ENCODE measurements at places on chromosomes 7 and 10. TPM values are rescaled to one million over a fixed set of nuclear protein-coding genes. Genes with fewer than 3 reads are reported as not detected.

The CARD11 gene
- 43.1 TPM for total RNA-seq

The RP9 gene
- 21.2 TPM for total RNA-seq

The GIMAP6 gene
- total RNA-seq: not detected

The RTKN2 gene
- total RNA-seq: 10.0 TPM

The CALY gene
- 3.6 TPM for total RNA-seq

The AMPH gene
- total RNA-seq: 2.0 TPM

The CD36 gene
- 32.2 TPM for total RNA-seq

The OR13A1 gene
- 0.14 TPM for total RNA-seq

The INHBA gene
- 29.3 TPM for total RNA-seq

GRCh38 chr10:71551970-71552369, 155.2 kb downstream of the CDH23 start:
- H3K4me1 ChIP-seq: peaks cover 21% of the 10 kb centered on the region
- H3K27me3 ChIP-seq: peaks cover 4% of the 10 kb centered on the region
- no peaks in the 10 kb centered on the region for H3K36me3 ChIP-seq
- no peak overlapping the region for H3K4me3 ChIP-seq
- DNase-seq: no peak

GRCh38 chr10:86545101-86545500, 23.5 kb upstream of the WAPL start:
- H3K4me1 ChIP-seq: no peaks in the 10 kb centered on the region
- no peak for DNase-seq
- no peak overlapping the region for H3K4me3 ChIP-seq
- no peak overlapping the region for H3K27ac ChIP-seq
- H3K27me3 ChIP-seq: peaks cover 3% of the 10 kb centered on the region

DNA sequence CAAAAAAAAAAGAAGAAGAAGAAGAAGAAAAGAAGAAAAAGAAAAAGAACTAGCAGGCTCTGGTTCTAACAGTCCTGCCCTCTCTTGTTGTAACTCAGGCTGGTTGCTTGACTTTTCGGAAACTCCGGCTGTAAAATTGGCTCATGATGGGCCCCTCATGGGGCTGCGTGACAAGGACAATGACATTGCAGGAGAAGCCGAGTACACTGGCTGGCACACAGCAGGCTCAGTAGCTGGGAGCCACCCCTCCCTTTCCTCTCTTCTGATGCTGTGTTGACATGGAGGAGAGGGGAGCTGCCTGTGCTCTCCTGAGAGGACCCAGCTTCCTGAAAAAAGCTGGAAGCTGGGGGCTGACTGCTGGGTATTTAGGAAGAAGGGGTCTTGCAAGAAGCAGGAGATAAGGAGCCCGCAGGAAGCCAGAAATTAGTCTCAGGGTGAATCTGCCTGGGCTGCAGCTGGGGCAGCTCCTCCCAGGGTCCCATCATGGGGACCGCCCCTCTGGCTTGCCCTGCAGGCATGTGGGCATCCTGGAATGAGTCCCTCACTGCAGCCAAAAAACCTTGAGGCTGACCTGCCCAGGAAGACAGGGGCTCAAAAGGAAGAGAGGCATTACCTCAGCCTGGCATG, 14.6 kb upstream of the GPR26 start:
- no peak overlapping the region for H3K4me3 ChIP-seq
- no peaks in the 10 kb centered on the region for H3K4me1 ChIP-seq
- peak; percentile 56 for DNase-seq
- H3K27me3 ChIP-seq: peaks cover 48% of the 10 kb centered on the region
- no peak overlapping the region for H3K27ac ChIP-seq

- DNase-seq: no peak
- no peaks in the 10 kb centered on the region for H3K36me3 ChIP-seq
- no peak overlapping the region for H3K27ac ChIP-seq
- peaks cover 10% of the 10 kb centered on the region for H3K27me3 ChIP-seq
- no peaks in the 10 kb centered on the region for H3K4me1 ChIP-seq
- H3K4me3 ChIP-seq: no peak overlapping the region
Observed at GRCh38 chr7:132451161-132451560, 125.1 kb downstream of the PLXNA4 start.

DNA sequence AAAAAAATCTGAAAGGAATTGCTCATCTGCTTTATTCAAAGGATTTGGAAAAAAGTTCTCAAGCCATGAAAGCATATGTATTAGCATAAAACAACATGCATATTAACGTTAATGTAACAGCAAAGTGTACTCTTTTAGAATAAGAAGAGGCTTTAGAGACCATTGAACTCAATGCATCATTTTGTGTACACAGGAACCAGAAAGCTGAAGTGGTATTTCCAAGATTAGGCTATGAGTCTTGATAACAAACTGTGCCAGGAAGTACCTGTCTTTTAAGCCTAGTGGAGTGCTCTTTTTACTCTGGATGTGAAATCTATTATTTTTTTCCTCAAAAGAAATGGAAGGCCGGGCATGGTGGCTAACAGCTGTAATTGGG, 164.2 kb downstream of the THSD7A start:
- no peak overlapping the region for H3K4me3 ChIP-seq
- H3K36me3 ChIP-seq: no peaks in the 10 kb centered on the region
- H3K4me1 ChIP-seq: peaks cover 5% of the 10 kb centered on the region
- H3K27ac ChIP-seq: no peak overlapping the region
- no peak for DNase-seq
- H3K27me3 ChIP-seq: no peaks in the 10 kb centered on the region

- DNase-seq: no peak
- H3K27me3 ChIP-seq: no peaks in the 10 kb centered on the region
- peaks cover 14% of the 10 kb centered on the region for H3K4me1 ChIP-seq
- peaks cover 3% of the 10 kb centered on the region for H3K36me3 ChIP-seq
- H3K27ac ChIP-seq: peak overlapping the region; percentile 31
Observed at GRCh38 chr10:103739039-103739764, 116.2 kb downstream of the SH3PXD2A start.

GRCh38 chr7:66304536-66304935, 99.4 kb downstream of the TPST1 start:
- H3K27ac ChIP-seq: no peak overlapping the region
- DNase-seq: no peak
- H3K27me3 ChIP-seq: no peaks in the 10 kb centered on the region

GRCh38 chr7:128281605-128282380, 40.7 kb downstream of the LEP start:
- no peak overlapping the region for H3K27ac ChIP-seq
- H3K4me3 ChIP-seq: no peak overlapping the region
- H3K4me1 ChIP-seq: peaks cover 4% of the 10 kb centered on the region
- no peak for DNase-seq
- H3K27me3 ChIP-seq: no peaks in the 10 kb centered on the region

- no peak overlapping the region for H3K27ac ChIP-seq
- H3K36me3 ChIP-seq: no peaks in the 10 kb centered on the region
- peaks cover 44% of the 10 kb centered on the region for H3K27me3 ChIP-seq
- H3K4me3 ChIP-seq: peak overlapping the region; percentile 76
Observed at GRCh38 chr7:522071-522950, 2.7 kb upstream of the PDGFA start.

DNA sequence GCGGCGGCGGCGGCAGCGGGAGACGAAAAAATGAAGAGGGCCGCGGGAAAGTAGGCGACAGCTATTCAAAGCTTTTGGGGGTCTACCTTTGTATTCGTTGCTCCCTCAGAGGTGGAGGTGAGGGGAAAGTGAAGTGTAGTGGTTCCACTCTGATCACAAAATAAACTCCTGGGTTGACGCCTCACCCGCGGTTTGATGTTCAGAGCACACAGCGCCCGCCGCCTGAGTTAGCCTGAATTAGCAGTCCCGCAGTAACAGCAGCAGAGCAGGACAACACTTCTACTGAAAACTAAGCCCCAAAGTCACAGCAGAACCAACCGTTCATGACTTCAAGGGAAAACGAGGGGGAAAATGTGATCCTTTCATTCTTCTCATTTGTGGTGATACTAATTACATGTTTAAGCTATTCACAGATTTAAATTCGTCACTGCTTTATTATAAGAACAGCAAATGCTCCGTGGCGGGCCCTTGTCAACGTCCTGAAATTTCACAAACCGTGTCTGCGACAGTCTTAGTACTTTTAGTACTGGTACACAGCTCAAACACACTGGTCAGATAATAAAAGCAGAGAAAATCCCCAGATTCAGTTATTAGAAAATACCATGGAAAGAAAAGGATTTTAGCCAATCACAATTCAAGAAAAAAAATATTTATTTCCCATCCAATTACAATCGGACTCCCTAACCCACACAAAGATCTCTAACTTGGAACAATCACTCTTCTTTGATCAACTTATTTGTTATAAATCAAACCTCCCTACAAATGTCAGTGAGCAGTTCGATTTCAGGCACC, 563 bp upstream of the JMJD1C start:
- peak overlapping the region; percentile 98 for H3K4me3 ChIP-seq
- no peak for DNase-seq
- no peaks in the 10 kb centered on the region for H3K36me3 ChIP-seq
- H3K27ac ChIP-seq: peak overlapping the region; percentile 95

DNA sequence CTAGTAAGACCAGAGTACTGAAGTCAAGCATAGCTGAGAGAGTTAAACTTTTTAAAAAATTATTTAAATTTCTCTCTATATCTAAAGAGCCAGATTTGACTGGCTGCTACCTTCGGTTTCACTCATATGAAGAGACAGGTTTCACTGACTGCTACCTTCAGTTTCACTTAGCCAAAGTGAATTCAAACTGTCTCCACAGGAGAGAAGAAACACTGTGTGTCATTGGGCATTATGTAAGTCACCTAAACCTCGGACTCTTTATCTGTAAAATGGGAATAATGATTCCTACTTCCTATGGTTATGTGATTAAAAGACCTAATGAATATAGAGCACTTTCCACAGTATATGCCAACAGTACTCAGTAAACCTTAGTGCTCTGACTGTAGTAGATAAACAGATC, 41.6 kb upstream of the MET start:
- DNase-seq: no peak
- no peak overlapping the region for H3K27ac ChIP-seq
- H3K27me3 ChIP-seq: peaks cover 3% of the 10 kb centered on the region
- H3K4me1 ChIP-seq: peaks cover 22% of the 10 kb centered on the region

GRCh38 chr7:11135573-11135972, 161.9 kb downstream of the PHF14 start:
- H3K36me3 ChIP-seq: peaks cover 17% of the 10 kb centered on the region
- no peaks in the 10 kb centered on the region for H3K4me1 ChIP-seq
- H3K27me3 ChIP-seq: no peaks in the 10 kb centered on the region
- no peak overlapping the region for H3K4me3 ChIP-seq

- peaks cover 53% of the 10 kb centered on the region for H3K4me1 ChIP-seq
- peaks cover 15% of the 10 kb centered on the region for H3K36me3 ChIP-seq
- no peaks in the 10 kb centered on the region for H3K27me3 ChIP-seq
- no peak for DNase-seq
- no peak overlapping the region for H3K4me3 ChIP-seq
Observed at GRCh38 chr10:102764470-102765161, 20.9 kb downstream of the WBP1L start.

GRCh38 chr10:49508249-49508648, 30.7 kb downstream of the ERCC6 start:
- H3K4me3 ChIP-seq: no peak overlapping the region
- peaks cover 11% of the 10 kb centered on the region for H3K36me3 ChIP-seq
- no peaks in the 10 kb centered on the region for H3K27me3 ChIP-seq
- H3K27ac ChIP-seq: no peak overlapping the region
- DNase-seq: no peak
- no peaks in the 10 kb centered on the region for H3K4me1 ChIP-seq

- no peaks in the 10 kb centered on the region for H3K36me3 ChIP-seq
- DNase-seq: no peak
- H3K27ac ChIP-seq: no peak overlapping the region
- H3K4me3 ChIP-seq: no peak overlapping the region
- no peaks in the 10 kb centered on the region for H3K27me3 ChIP-seq
Observed at GRCh38 chr10:71268247-71268691, 50.8 kb upstream of the SLC29A3 start.

DNA sequence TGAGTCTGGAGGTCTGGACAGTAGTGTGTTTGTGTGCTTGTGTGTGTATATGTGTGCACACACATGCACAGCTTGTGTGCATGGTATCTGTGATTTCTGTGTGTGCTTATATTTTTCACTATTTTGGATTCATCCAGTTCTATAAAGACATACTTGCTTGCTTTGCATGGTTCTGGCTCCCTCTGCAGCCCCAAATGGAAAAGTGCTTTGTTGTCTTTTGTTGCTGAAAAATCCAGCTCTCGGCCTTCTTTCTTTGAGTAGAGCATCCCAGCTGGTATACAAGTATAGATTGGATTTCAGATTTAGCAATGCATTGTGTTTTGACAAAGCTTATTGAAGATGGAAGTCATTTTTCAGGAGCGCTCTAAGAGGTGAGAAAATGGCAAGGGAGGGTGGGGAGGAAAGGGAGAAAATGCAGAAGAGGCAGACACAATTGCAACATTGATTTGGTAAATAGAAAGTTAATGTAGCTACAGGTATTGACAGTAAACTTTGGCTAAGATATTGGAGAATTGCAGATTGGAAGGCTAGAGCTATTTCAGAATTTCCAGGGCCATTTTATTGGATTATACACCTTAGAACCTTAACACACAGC, 333.9 kb downstream of the AUTS2 start:
- DNase-seq: no peak
- H3K27ac ChIP-seq: no peak overlapping the region
- peaks cover 20% of the 10 kb centered on the region for H3K4me1 ChIP-seq
- H3K27me3 ChIP-seq: no peaks in the 10 kb centered on the region
- H3K36me3 ChIP-seq: no peaks in the 10 kb centered on the region

GRCh38 chr7:137120690-137121089, 222.8 kb downstream of the PTN start:
- H3K36me3 ChIP-seq: no peaks in the 10 kb centered on the region
- no peak overlapping the region for H3K4me3 ChIP-seq
- DNase-seq: no peak
- no peaks in the 10 kb centered on the region for H3K4me1 ChIP-seq
- no peak overlapping the region for H3K27ac ChIP-seq
- no peaks in the 10 kb centered on the region for H3K27me3 ChIP-seq

- no peaks in the 10 kb centered on the region for H3K4me1 ChIP-seq
- H3K27ac ChIP-seq: no peak overlapping the region
- DNase-seq: no peak
- H3K4me3 ChIP-seq: no peak overlapping the region
- no peaks in the 10 kb centered on the region for H3K36me3 ChIP-seq
Observed at GRCh38 chr7:11328309-11328708, 354.6 kb downstream of the PHF14 start.

GRCh38 chr10:92742331-92743228, 52.8 kb downstream of the HHEX start:
- no peak overlapping the region for H3K27ac ChIP-seq
- H3K36me3 ChIP-seq: no peaks in the 10 kb centered on the region
- DNase-seq: no peak
- no peak overlapping the region for H3K4me3 ChIP-seq

GRCh38 chr10:48594371-48594770, 10.5 kb downstream of the ARHGAP22 start:
- H3K4me1 ChIP-seq: peaks cover 9% of the 10 kb centered on the region
- H3K36me3 ChIP-seq: no peaks in the 10 kb centered on the region

DNA sequence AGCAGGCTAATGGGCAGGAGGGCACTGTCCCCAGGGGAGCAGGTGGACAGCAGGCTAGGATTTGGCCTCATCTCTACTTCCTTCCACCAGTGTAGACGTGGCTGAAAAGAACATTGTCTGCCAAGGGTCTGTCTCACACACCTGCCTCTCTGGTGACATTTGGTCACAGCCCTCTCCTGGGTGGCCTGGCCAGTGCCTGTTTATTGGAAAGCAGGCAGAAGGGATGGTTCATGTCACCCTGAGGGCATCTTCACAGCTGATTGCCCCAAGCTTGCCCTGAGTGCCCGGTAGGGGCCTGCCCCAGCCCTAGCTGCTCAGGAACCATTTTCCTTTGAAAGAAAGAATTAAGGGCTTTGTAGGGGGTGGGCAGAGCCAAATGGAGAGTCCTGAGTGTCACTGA, 138.7 kb downstream of the C10orf105 start:
- H3K4me3 ChIP-seq: no peak overlapping the region
- no peak for DNase-seq
- no peaks in the 10 kb centered on the region for H3K36me3 ChIP-seq
- no peak overlapping the region for H3K27ac ChIP-seq
- H3K4me1 ChIP-seq: peaks cover 3% of the 10 kb centered on the region

All from type B pancreatic cell (in vitro differentiated cells).